Stimulated activated effector memory CD8-positive, alpha-beta T cell treated with anti-CD3 and anti-CD28 coated beads, Interleukin-12 subunit alpha, Interleukin-12 subunit beta, amount 100 ng/mL, for 72 hours (primary cell): ENCODE measurements at places on chromosomes 6 and 20.

DNA sequence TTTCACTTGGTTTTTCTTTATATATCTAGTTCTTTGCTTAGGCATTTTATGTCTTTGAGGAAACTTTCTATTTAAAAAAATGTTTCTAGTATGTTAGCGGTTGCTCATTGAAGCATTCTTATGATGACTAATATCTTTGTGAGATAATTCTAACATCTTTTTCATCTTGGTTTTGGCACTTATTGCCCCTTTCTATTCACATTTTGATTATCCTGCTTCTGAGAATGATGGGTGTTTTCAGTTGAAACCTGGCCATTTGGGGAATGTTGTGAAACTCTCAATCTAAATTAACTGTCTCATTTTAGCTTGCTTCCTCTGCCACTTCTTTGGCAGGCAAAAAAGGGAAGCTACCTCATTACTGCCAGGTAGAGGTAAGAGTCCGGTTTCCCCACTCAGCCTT lies 683.1 kb downstream of the DOK5 start:
- no peak for DNase-seq

- no peak for DNase-seq
These were observed 906.8 kb downstream of the QKI start for GRCh38 chr6:164321297-164321696.

DNA sequence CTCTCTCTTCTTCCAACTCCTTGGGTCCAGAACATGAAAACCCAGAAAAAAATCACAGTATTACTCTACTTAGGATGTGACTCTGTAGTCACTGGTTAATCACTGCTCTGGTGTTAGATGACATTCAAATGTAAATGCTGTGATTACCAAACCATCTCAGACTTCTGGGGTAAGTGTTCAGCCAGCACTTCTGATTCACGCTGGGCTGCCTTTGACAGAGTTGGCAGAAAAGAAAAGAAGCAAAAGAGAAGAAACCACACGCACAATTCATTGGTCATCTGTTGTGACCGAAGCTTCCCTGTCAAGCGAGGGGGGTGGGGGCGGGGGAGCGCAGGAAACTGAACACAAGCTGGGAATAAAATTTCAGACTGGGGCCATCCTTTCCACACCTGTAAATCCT lies 82.7 kb downstream of the PSMG4 start:
- DNase-seq, result no peak

DNA sequence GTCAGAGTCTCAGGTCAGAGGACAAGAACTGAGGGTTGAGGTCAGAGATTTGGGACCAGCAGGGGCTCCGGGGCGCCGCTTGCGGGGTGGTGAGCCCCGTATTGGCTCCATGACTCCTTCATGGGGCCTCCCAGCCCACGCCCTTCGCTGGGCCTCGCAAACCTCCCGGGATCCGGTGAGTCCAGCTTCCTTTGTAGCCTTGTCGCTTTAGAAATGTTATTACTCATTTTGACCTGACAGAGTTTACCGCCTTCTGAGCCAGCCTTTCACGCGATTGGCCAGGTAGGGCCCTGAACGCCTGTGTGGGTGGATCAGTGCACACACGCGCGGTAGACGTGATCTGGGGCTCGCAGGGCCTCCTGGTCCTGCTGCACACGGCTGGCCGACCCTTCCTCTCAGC lies 181.1 kb downstream of the ERMARD start:
- no peak for DNase-seq

DNA sequence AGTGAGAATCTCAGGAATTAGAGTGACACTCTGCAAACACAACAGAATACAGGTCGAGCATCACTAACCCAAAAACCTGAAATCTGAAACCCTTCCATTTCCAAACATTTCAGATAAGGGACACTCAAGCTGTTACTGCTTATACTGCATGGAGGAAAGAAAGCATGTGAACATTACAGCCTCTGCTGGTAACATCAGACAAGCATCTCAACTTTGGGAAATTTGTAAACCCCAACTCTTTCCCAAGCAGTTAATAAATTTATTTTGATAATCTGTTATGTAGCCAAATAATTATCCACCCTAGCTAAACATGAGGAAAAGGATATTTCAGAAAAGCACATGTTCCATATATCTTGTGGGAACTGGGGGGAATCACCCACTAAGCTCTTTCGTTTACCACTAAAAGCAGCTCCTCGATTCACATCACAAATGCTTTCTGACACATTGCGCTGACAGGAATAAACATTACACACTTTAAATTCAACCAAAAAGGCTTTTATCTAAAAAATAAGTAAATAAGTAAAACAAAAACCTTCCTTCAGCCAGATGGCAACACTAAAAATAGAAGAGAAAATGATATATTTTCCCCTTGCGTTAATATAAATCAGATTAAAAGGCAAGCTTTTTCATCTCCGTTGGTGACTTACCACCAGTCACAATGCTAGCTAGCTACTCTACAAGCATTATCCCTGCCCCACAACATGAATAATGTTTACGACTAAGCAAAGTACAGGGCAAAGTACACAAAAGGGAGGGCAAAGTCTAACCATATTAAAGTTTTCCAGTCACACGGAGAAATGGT lies 120.8 kb downstream of the MAP7 start:
- no peak for DNase-seq

GRCh38 chr20:38125157-38126056 lies 39.7 kb downstream of the TGM2 start:
- no peak for DNase-seq

GRCh38 chr6:12459945-12460661 lies 169.9 kb downstream of the EDN1 start:
- DNase-seq, result no peak

DNA sequence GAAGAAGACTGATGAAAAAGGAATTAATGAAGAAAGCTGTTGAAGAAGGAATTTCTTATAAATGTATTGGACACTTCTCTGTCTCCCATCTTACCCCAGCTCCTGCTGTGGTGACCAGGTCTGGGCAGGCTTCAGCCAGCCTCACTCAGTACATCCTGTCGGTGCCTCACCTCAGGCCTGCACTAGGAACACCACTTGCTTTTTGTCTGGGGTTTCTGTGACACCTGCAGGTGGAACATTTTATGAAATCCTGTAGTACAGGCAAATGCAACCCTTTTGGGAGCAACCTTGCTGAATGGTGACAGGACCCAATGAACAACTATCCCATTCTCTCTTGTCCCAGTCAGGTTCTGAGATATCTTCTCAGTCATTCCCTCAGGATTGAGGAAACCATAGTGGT lies 129.7 kb downstream of the PRDM13 start:
- DNase-seq, result no peak

GRCh38 chr6:165987483-165988301 lies 180.0 kb downstream of the TBXT start:
- no peak for DNase-seq

GRCh38 chr6:4820704-4821276 lies 44.6 kb downstream of the CDYL start:
- DNase-seq, result no peak

DNA sequence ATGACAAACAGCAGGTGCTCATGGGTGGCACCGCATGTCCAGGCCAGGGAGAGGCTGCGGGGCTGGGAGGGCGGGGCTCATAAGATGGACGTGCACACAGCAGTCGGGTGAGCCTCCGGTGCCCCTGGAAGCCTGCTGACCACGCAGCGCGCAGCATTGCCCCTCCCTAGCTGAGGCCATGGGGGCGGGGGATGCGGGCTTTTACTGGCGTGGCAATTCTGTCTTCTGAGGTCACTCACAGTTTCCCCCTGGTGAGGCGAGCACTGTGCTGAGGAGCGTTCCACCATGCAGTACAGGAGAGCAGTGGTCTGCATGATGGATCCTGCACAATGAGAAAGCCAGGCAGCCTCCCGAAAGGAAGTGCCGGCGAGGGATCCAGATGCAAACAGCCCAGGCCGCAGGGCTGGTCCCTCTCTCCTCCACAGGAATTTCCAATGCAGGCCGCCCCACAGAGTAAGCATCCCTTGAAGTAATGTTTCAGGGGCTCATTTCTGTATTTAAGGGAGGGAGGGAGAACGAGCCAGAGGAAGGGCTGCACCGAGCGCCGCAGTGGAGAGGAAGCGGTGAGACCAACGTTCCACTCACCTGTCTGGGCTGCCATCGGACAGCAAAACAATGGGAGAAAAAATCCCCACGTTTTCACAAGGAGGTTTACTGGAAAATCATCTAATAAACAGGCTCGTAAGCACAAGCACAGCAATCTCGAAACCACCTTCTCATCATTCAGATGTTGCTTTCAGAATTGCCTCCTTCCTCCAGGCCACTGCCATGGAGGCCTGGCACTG lies 56.0 kb downstream of the IRF4 start:
- DNase-seq, result peak; percentile 69

GRCh38 chr20:63964412-63964811 lies 5.3 kb downstream of the ZNF512B start:
- DNase-seq, result no peak

GRCh38 chr6:112600168-112600567 lies 253.0 kb downstream of the RFPL4B start:
- no peak for DNase-seq

DNA sequence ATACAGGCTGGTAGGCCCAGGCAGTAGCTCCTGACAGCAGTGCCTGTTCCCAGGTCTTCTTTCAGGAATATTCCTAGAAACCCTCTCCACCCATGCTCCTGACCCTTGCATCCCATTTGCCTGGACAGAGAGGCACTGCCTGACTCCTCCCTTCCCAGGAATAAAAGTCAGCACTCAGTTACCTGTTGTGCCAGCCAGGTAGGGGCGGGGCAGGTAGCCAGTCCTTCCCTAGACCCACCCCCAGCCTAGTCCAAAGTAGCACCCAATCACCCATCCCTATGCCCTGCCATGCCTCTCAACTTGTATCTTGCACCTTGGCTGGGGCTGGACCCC lies 129.9 kb downstream of the MRPL14 start:
- DNase-seq, result no peak

DNA sequence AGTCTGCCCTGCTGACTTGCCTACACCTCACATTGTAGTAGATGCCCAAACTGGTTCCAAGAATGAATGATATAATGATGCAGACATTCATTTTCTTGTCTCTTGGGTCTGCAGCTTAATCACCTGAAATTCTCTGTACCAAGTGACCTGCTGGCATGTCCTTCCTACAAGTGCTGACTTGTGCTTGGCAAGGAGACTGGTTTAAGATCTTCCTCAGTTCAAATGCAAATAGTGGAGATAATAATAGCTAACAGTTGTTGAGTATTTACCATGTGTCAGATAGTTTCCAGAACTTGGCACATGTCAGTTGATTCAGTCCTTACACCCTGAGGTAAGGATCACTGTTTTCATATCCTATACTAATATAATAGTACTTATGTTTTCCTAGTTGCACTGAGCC lies 223.4 kb downstream of the SLC24A3 start:
- no peak for DNase-seq

DNA sequence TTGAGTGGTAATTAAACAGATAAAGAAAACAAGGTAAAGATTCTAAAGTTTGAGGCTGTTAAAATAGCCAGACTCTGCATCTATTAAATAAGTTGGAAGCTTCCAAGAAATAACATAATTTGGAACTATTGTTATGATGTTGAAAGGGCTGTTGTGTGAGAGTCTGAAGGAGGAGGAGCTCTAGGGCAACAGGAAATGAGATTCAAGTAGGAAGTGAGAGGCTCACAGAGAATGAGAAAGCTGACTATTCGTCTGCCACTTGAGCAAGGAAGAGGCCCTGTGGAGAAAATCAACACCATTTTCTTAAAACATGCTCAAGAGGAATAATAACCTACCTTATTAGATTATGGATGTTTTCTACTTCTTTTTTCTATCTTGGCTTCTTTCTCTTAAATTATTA lies 185.2 kb downstream of the SLC24A3 start:
- DNase-seq, result no peak

DNA sequence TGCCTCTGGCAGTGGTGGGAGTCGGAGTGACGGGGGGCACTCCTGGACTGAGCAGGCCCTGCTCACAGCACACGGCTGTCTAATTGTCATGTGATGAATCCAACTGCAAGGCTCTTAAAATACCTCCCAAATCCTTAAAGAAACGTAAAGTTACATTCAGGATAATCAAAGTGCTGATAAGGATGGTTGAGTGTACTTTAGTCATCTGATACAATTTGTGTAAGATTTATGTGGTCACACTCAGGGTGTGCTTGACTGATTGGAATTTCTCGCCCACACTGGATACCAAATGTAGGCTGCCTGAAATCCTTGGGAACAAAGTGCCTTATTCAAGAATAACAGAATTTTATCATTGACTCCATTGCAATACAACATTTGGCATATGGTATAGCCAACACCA lies 238.7 kb downstream of the CDH4 start:
- no peak for DNase-seq

GRCh38 chr6:9463311-9463710 lies 951.6 kb downstream of the TFAP2A start:
- no peak for DNase-seq

DNA sequence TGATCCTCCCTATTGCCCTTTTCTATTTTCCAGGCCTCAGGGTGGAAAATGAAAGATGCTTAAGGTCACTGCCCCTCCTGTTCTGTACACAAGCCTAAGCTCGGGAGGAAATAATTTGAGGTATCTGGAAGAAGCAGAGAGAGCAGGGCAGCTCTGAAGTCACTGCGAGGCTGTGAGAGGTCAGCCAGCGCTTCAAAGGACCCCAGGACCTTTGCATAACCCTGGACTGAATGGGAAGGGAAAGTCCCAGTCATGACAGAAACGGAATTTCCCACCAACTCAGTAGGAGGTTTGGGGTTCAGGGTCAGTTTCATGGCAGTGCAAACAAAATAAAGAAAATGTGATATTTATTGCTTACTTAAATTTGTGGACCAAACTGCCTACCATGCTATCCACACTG lies 58.1 kb downstream of the LRFN2 start:
- DNase-seq, result no peak

DNA sequence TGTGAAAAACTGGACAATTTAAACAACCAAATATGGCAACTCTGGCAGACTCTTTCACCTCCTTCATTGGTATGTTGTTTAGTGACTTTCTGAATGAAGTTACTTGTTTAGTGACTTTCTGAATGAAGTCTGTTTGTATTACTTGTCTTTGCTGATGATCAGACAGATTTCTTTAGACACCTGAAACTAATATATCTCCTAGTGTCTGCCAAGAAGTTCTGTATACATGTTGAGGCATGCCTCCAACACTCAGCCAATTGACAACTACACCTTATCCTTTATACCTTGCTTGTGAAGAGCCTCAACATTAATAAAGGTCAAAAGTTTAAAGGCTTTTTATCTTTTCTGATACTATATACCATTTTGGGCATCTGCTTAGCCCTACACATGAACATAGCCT lies 725.4 kb upstream of the EPHA7 start:
- no peak for DNase-seq

GRCh38 chr6:37005827-37006567 lies 542 bp downstream of the FGD2 start:
- no peak for DNase-seq

DNA sequence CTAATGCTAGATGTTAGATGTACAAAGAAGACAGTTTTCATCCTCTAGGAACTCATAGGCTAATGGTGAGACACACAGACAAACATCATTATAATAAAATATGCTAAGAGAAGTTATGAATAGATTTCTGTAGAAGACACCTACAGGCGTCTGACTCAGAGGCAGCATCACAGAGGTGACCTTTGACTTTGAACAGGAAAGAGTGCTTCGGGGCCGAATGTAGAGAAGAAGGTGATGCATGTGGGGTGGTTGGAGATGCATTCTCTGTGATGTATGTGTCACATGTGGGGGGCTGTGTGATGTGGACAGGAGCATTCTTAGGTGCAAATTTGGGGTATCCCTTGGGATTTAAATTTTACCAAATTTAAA lies 6.8 kb downstream of the GUCA1A start:
- DNase-seq, result no peak

GRCh38 chr6:134041093-134041492 lies 11.3 kb downstream of the SLC2A12 start:
- no peak for DNase-seq

GRCh38 chr6:5904532-5904931 lies 102.2 kb downstream of the NRN1 start:
- DNase-seq, result no peak

- DNase-seq, result no peak
These were observed 111.9 kb downstream of the MAP3K4 start for GRCh38 chr6:161103475-161103874.
